ENCODE measurements at places on chromosomes 5 and 9.

GRCh38 chr5:109483395-109483971 lies 73.7 kb upstream of the PJA2 start:
- DNase-seq: no peak

DNA sequence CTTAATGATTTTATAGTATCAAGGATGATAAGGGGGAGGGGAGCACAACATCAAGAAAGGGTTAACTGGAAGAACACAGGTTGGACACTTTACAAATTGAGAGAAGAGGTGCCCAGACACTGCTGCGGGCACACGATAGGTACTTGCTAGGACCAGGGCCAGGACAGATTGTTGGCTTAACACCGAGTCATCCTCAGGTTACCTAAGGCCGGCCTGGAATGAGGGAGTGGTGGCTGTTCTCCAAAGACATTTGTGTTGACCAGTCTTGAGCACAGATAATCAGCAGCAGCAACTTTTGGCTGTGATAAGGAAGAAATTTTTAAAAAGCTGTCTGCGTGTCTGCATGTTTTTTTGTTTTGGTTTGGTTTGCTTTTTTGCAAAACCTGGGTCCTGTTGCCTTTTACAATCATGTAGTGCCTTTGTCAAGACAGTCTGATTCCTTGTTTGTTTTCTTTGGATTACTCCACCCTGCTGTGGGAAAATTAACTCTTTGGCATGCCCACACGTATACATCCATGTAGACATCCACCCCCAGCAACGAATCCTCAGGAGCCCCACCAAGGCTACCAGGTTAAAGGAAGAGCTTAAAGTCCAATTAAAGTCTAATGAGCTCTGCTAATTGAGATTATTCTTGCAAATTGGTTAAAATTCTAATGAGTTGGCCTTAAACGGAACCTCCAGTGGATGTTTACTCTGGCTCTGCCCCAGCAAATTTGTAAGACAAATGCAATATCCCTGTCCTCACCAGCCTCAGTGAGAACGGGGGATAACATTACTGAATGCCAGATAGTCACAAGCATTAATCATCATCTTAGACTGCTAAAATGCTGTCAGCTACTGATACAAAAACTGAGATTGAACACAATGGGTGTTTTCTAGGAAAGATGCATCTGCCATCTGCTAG lies 382.3 kb downstream of the ACTL7B start:
- no peak for DNase-seq

GRCh38 chr5:134095887-134096589 lies 18.4 kb upstream of the TCF7 start:
- no peak for DNase-seq

- DNase-seq: no peak
Observed at GRCh38 chr5:54313311-54314270, 3.2 kb upstream of the ARL15 start.

DNA sequence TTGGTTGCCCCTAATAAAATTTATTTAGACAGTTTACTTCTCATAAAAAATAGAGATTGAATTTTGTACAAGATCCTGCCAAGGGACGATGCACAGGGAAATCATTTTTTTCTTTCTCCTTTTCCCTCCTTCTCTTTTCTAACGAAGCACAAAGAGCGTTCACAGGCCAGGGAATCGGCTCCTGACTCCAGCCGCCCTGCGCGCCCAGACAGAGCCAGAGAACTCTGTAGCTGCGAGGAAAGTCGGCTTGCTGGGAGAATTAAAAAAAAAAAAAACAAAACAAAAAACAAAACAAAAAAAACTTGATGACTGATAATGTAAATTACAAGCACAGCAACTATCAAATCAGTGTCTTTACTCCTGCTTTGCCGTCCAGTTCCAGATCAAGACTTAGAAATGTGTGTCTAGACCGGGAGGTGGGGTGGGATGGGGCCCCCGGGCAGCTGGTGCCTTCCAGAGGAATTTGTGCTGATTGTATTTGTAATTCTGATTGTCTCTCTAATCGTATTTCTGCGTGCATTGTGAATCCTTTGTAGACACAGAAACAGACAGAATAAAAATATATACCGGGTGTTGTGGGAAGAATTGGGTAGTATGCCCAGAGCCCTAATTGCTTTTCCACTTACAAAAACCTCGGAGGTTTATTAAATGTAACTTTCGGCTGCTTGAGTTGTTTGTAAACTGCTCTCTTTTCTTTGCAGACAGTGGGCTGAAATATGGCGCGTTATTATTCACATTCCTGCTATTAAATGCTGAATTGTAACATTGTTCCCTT lies 3.6 kb upstream of the OTP start:
- DNase-seq: no peak

Data from Right ventricle myocardium inferior (tissue), 1 donor.